ENCODE measurements at places on chromosomes 11 and 22. TPM values are rescaled to one million over a fixed set of nuclear protein-coding genes. Genes with fewer than 3 reads are reported as not detected.
A peak's percentile ranks its signal among the peaks of the same experiment; 100 is the strongest.

DNA sequence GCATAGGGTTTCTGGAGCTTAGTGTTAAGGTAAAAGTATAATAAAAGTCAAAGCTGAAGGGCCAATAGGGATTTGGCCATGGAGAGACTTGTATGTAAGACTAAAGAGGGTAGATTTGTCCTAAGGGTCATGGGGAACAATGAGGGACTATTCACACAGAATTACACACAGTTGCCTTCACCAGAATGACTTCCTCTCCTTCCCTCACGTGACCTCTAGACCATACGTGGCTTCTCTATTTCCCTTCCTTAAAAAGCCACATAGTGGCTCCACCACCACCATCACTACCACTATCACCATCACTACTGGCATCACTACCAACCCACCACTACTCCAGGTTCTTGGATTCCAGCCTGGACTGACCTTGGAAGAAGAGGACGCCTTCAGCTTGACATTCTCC is 2.8 kb downstream of the HPX start:
- no peak for DNase-seq

GRCh38 chr11:123429913-123430720 is at the start of gene GRAMD1B:
TSS of gene GRAMD1B (plus strand) at chr11:123430269. CDS start at chr11:123430793, 524 bp downstream.
- peak; percentile 56 for DNase-seq

GRCh38 chr11:29217901-29218300 is 798.9 kb downstream of the KCNA4 start:
- no peak for DNase-seq

DNA sequence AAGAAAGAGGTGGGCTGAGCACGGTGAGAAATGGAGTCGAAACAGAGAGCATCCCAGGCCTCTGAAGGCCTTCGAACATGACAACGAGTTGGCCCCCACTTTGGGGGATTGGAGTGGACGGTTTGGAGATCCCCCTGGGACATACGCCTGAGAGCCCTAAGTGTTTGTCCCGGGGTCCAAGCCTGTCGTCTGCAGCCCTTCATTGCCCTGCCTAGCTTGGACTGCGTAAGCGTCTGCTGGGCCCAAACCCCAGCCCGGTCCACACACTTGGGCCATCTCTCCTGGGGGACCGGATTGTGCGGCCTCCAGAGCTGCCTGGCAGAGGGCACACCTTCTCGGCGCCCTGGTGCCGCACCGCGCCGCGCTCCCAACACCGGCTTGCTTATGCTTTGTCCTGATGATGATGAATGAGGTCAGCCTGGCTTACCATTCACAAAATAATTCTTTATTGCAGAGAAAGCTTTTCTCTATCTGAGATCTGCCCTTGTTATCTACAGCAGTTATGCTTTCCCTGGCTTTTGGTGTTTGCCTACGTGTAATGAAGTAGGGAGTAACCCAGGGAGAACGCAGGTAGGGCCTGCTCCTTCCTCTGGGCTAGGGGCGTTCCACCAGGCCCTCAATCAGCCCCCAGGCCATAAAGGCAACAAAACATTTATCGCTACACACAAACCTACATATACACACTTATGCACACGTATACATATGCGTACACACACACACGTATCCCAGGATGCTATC is 85.9 kb upstream of the PPARA start:
- DNase-seq = no peak

GRCh38 chr11:23711981-23712380 is 784.9 kb upstream of the LUZP2 start:
- no peak for DNase-seq

DNA sequence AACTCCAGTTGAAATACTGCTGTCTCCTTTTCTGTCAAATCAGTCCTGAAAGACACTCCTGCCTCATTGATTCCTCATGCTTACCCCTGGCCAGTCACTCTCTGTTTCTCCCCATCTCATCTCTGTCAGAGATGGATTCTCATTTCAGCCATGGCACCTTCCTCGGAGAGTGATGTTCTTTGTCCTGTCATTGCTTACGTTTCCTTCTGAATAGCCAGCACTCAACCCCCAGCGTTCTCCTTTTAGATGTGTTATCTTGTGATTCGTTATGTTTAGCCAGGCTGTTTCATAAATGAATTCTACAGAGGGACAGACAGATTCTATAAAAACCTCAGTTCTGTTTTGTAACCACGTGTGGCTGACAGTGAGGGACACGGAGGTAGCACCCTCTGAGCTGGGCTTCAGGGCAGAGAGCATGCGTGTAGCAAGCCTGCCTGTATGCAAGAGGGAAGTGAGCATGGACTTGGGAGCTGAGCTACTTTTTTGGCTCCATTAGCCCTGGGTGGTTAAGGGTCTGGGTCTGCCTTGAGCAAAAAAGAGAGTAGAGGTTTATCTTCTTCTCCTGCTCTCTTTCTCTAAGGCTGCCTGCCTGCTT is 354.6 kb downstream of the DDX10 start:
- no peak for DNase-seq

DNA sequence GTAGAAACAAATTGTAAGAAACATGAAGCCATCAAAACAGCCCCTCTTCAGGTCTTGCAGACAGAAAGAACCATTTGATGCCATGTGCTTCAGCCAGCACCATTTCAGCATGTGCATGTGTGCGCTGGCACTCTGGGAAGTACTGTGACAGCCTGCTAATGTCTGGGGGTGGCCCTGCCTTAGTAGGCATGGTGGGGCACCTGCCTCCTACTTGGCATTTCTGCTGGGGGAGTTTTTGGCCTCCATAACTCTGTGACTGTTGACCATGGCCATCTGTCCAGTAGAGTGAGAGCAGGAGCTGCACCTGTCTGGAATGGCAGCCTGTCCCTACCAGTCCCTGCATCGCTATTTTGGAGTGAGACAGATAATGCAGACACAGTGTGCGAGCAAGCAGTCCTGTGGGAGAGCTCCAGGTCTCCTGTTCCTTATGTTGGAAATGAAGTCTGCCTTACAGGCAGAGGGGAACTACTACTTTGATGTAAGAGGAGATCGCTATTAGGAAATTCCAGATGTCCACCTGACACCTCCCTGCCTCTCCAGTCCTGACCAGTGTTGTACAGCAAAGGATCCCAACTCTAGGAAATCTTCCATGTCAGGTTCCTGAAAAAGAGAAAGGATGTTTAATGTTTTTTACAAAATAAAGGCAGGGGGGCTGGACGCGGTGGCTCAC is 102.5 kb downstream of the ATXN10 start:
- DNase-seq = no peak

DNA sequence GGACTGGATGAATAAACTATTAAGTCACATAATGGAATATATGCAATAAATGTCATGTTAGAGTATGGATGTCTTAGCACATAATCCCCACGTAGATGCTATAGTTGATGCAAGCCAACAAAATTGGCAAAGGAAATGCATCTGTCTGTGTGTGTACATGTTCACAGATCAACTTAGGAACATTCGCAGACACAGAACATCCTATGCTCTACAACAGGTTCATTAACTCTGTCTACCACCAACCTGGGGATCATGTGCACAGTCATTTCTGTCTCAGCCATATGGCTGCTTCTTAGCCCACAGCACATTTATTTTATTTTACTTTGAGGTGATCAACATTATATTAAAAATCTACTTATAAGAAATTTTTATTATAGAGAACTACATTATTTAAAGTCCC is 4.9 kb downstream of the MSANTD4 start:
- DNase-seq = no peak

DNA sequence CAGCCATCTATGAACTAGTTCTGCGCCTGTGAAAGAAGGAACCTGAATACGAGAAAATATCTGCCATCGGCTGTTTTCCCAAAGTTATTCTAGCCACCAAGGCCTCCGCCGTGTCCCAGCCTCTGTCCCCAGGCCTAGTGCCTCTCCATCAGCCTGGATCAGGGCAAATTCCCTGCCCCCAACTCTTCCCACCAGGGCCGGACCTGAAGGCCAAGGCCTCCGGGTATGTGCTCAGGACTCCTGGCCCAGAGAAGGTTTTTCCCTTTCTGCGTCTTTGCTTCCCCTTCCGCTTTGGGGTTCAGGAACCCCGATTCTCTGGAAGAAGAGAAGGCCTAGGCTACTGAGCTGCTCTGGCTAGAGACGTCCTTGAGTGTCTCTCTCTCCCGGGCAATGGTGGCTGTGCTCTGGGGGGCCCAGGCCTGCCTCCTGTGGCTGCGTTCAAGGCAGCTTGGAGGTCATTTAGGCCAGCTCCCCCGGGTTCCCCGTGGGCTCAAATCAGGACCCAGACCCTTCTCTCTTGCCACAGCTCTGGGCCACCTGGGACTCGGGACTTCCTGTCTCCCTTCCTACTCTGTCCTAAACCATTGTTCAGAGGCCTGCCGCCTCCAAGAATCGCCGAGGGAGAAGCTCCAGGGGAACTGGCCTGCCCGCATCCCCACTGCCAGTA is 1.6 kb downstream of the ALX4 start:
- DNase-seq = no peak

DNA sequence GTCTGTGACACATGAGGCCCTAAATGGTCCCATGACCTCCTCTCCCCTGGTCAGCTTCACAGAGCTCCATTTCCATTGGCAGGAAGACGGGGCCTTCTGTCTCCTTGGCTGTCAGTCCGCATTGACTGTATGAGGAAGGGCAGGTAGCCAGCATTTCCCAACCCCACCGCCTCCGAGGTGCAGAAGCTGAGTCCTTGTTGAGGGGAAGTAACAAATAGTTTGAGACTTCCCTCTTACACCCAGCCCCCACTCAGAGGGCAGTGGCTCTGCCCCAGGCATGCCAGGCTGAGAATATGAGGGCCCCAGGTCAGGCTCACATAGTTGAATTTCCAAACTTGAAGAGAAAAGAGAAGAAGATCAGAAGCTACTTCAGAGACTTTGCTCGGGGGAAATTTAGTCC is 611.1 kb downstream of the BRD1 start:
- DNase-seq = no peak

- peak; percentile 26 for DNase-seq
Measured at GRCh38 chr11:128559496-128560103, 27.8 kb downstream of the ETS1 start.

GRCh38 chr11:107293677-107294344 is 163.8 kb downstream of the CWF19L2 start:
- DNase-seq = no peak

DNA sequence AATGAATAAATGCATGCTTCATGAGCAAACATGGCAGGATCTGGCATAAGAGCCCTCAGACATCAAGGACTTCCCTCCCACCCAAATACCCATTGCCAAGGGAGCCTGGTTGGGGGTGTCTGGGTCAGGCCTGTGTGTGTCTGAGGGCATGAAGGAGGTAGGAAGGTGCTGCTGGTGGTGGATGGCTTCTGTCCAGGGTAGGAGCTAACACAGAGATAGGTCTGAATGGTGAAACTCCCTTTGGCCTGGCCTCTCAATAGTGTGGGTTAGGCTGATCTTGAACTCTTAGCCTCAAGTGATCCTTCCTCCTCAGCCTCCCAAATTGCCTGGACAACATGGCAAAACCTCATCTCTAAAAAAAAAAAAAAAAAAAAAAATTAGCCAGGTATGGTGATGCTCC is 2.8 kb downstream of the AMPD3 start:
- no peak for DNase-seq

DNA sequence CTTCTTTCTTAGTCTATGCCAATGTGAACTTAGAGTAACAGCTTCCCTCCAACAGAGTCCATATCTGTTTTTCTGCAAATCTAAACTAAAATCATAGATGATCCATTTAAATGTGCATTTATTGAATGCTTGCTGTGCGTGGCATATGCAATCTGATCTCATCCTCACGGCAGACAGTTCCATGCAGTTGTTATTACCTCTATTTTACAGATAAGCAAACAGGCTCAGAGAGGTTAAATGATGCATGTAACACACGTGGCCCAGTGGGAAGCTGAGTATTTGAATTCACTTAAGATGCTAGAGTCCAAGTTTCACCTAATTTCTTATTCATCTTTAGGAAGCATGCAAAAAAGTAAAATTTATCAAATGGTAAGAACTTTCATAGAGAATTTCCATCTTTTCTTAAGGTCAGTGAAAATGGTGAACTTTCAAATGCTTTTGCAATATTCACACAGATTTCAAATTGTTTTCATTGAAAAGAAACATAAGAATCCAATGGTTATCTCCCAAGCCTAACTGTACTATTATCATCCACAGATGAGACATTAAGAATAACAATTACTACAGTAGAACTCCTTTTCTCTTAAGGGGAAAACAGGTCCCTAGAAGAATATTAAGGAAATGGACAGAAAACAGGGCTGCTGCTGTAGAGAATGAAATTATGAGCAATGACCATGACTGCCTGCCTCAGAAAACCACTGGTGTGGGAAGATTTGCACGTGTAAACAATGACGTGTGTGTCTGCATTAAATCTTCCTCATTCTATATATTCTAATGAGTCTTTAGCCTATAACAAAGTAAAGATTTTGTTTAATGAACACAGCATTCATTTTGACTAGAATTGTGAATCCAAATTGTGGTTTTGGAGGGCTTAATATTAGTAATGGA is 1171.3 kb downstream of the LRRC4C start:
- no peak for DNase-seq

DNA sequence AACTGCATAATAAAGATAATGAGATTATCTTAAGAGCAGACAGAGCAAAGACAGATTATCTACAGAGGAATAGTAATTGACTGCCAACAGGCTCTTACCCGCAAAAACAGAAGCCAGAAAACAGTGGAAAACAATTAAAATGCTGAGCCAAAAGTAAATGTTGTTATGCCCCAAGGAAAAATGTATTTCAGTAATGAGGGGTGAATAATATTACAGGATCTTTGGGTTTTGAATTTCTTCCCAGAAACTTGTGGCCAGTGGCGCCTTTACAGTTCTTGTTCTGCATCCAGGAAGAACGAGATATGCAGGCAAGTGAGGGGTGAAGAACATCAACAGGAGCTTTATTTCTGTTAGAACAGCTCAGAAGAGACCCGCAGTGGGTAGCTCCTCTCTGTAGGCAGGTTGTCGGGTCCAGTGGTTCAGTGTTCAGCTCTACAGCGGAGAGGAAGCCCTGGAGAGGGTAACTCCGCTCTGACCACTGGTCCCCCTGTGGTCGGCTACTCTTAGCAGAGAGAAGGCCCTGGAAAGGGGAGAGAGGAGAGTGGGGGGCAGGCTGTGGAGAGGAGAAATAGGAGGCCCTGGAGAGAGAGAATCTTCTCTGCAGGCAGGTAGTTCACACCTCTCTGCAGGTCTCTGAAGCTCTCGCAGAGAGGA is 51.8 kb upstream of the SC5D start:
- DNase-seq = peak; percentile 41

- peak; percentile 41 for DNase-seq
Measured at GRCh38 chr11:128407962-128408361, 179.4 kb downstream of the ETS1 start.

DNA sequence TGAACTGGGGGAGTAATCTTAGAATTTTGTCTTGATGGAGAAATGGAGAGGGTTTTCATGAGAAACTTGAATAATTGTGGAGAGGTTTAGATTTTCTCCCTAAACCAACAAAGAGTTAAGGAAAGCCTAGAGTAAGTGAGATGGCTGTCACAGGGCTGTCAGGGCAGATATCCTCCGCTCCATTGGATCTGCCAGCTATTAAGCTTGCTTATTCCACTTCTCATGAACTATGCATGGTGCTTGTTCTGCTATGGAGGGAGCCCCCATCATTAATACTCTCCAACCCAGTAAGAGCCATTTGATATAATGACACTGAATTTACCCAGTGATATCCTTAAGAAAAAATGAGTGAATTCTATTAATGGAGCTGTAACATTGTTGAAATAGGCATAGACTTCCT is 342.8 kb upstream of the MTNR1B start:
- no peak for DNase-seq

The IRAG1 gene
- not detected for total RNA-seq

The TECTA gene
- total RNA-seq = not detected

The BTBD10 gene
- total RNA-seq = 32.5 TPM

The CTSW gene
- not detected for total RNA-seq

The GLYAT gene
- not detected for total RNA-seq

The GLB1L3 gene
- total RNA-seq = not detected

The PES1 gene
- total RNA-seq = 165 TPM

The UPB1 gene
- not detected for total RNA-seq

The MFNG gene
- total RNA-seq = 0.27 TPM

The TMEM132A gene
- total RNA-seq = 16.3 TPM

The KCNK4 gene
- not detected for total RNA-seq
